ENCODE measurements at places on chromosomes 12 and 14.

GRCh38 chr12:95796982-95797289 is 6.4 kb upstream of the NTN4 start:
- no peaks in the 10 kb centered on the region for H3K27me3 ChIP-seq
- H3K36me3 ChIP-seq: no peaks in the 10 kb centered on the region
- no peak overlapping the region for H3K27ac ChIP-seq
- DNase-seq: no peak

GRCh38 chr14:96221109-96221650 is 16.5 kb downstream of the BDKRB2 start:
- no peak overlapping the region for H3K27ac ChIP-seq
- no peak overlapping the region for H3K4me3 ChIP-seq
- no peaks in the 10 kb centered on the region for H3K36me3 ChIP-seq
- H3K27me3 ChIP-seq: no peaks in the 10 kb centered on the region
- no peaks in the 10 kb centered on the region for H3K4me1 ChIP-seq

DNA sequence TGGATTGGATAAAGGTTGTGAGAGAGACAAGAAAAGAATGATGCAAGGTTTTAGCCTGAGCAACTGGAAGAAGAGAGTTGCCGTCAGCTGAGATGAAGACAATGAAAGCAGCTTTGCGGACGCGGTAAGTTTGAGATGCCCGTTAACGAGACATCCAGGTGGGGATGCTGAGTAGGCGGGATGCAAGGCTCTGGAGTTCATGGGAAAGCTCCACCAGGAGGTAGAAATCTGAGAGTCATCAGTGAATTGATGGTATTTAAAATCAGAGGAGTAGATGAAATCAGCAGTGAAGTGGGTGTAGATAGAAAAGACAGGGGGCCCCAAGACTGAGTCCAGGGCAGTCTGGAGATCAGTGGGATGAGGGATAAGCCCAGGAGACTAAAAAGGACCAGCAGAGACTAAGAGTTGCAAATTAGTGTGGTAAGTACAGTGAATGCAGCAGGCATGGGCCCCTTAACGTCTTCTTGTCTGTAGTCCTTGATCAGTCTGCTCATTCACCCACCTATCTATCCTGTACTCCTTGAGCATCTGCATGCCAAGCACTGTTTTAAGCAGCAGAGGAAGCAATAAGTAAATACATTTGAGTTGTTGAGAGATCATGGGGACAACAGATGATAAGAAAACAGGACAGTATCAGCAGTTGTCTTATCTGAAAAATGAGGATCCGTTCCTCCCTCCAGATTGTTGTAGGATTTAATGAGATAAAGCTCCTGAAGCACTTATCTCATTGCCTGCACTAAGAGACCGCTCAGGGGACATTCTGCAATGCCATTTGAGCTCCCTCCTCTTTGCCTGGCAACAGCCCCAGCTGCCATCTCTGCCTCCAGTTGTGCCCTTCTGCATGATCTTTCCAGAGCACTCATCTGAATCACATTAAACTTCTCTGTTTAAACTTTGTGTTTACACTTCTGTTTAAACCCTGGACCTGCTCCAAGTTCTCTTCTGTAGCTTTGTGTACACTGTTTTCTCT is 91.5 kb downstream of the APAF1 start:
- peak; percentile 27 for DNase-seq
- H3K27ac ChIP-seq: no peak overlapping the region
- H3K27me3 ChIP-seq: no peaks in the 10 kb centered on the region
- H3K4me3 ChIP-seq: no peak overlapping the region

DNA sequence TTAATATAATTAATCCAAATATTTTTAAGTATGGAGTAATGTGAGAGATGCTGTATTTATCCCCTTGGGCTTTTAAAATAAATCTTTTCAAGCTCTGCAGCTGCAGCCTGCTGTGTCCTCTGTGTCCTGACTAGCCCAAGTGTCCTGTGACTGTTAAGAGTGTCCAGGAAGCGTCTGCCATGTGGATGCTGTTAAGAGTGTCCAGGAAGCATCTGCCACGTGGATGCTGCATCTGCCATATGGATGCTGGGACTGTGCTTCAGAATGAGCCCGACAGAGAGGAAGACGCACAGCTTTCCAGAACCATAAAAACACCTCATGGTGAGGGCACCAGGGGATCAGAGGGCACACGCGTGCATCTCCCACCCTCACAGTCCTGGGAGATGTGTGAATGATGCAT is 307.2 kb downstream of the ADGRD1 start:
- H3K4me3 ChIP-seq: no peak overlapping the region
- H3K27me3 ChIP-seq: no peaks in the 10 kb centered on the region
- H3K4me1 ChIP-seq: no peaks in the 10 kb centered on the region
- H3K27ac ChIP-seq: no peak overlapping the region

DNA sequence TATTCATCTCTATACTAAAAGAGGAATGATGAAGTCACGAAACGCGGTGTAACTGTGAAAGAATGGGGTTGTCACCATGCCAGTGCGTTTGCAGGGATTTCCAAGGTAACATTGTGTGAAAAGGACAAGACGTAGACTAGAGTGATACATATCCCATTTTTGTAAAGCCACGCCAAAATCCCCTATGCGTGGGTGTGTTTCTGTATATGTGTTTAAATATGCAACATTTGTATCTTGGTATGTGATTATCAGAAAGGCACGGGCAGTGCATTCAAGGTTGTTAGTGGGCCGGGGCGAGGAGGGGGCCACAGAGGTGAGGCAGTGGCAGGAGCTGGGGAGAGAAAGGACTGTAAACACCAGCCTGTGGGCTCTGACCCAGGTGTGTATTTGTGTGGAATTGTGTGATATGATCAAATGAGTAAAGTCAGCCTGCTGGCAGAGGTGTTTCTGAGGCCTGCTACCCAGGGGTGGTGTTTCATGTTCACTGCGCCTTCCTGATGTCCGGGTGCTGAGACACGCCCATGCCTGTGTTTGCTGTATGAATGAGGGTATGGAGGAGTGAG is 137.8 kb downstream of the ADGRD1 start:
- no peak overlapping the region for H3K4me3 ChIP-seq
- H3K4me1 ChIP-seq: no peaks in the 10 kb centered on the region
- no peak for DNase-seq
- no peaks in the 10 kb centered on the region for H3K36me3 ChIP-seq

DNA sequence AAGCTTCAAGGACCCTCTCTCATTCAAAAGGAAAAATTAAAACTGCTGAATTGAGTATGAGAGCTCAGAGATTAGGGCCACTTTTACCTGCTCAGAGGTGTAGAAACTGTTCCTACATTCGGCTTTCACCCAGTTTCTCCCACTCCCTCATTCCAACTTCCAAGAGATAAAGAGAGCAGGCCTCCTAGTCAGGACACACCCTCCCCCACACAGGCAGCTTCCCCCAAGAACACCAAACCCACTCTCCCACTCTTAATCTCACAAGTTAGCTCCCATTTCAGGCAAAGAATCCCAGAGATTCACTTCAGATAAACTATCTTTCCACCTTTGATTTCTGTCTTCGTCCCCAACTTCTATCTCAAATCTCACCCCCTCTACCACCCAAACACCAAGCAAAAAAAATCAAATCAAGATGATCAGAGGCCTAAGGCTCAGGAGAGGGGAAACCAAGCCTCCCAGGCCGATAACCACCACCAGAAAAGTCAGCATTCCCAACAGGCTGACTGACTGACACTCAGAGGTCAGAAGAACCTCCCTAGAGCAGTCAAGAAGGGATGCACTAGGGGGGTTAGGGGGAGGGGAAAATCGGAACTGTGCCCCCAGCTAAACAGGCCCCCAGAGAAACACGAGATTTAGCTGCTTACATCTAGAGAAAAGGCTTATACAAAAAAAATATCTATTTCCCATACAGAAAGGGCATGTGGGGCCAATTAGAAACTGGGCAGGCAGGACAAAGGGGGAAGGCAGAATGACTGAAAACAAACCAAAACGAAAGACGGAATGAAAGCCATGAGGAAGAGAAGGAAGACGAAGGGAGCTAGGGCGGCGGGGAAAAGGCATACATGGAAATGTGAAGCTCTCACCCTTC is 13.2 kb upstream of the CDH24 start:
- DNase-seq: no peak
- H3K4me3 ChIP-seq: peak overlapping the region; percentile 47
- H3K36me3 ChIP-seq: no peaks in the 10 kb centered on the region
- no peaks in the 10 kb centered on the region for H3K27me3 ChIP-seq
- peak overlapping the region; percentile 65 for H3K27ac ChIP-seq

GRCh38 chr12:45966486-45966885 is 23.9 kb downstream of the SCAF11 start:
- no peak for DNase-seq
- H3K4me3 ChIP-seq: no peak overlapping the region
- no peak overlapping the region for H3K27ac ChIP-seq
- H3K4me1 ChIP-seq: peaks cover 8% of the 10 kb centered on the region
